ENCODE measurements at places on chromosomes 6 and 20. TPM values are rescaled to one million over a fixed set of nuclear protein-coding genes. Genes with fewer than 3 reads are reported as not detected.

DNA sequence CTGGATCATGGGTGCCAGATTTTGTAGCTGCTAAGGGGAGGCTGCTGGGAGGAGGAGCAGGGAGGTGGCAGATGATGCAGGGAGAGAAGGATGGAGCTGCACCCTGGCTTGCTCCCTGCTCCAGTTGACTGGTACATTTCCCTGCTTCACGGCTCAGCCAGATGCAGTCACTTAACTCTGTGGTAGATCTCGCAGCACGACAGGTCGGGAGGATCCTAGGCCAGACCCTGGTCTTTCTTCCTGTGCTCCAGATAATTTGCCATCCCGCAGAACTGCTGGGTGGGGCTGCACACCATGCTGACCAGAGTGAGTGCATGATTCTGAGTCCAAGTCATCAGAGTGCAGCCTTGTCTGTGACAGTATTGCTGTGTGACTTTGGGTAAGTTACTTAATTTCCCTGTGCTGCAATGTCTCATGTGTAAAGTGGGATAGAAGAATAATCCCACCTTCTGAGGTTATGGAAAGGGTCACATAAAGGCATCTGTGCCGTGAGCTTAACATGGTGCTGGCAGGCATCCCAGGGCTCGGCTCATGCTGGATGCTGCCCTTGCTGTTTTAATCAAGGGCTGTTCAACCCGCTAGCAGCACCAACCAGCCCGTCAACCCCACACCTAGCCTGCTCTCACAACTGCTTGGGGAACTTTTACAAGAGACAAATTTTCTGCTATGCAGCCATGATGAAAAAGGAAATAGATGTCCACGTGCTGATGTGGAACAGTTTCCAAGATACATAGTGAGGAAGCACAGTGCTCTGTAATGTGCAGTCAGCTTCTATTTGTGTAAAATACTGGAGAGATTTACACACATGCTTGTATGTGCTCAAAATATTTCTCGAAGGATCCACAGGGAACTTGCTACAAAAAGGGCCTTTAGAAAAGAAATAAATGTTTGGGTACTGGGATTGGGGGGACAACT, 257.9 kb downstream of the CDH26 start:
- no peak for DNase-seq

DNA sequence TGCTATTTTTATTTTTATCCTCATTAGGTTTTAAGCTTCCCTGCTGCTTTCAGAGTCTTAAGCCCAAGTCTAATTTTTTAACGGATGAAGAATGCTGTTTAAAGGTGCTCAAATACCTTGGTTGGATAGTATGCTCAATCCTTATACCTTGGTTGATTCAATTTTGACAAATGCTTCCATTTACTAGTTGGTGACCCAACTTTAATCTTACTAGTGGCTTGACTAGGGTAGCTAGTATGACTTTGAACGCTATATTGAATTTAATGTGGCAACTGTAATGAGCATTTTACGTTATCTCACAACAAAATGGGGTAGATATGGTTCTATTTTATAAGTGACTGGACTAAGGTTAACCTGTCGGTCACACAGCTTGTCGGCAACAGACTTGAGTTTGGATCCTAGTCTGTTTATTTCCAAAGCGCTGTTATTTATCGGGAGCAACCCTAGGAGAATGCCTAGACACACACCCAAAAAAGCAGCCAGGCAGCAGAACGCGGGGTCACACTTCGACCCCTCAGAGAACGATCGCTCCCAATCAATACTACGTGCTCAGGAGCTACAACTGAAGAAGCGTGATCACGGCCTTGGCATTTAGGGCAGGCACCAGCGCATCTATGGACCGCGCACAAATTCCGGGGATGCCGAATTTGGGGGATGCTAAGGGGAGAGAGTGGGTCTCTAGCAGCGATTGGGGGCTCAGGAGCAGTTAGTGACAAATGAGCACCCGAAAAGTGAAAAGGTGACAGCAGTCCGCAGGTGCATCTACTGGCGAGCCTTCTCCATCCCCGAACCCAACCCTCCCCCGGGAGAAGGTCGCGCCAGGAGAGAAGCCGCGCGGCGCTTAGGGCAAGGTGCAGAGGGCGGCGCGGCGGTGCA, 586 bp upstream of the ALDH5A1 start:
- no peak for DNase-seq

DNA sequence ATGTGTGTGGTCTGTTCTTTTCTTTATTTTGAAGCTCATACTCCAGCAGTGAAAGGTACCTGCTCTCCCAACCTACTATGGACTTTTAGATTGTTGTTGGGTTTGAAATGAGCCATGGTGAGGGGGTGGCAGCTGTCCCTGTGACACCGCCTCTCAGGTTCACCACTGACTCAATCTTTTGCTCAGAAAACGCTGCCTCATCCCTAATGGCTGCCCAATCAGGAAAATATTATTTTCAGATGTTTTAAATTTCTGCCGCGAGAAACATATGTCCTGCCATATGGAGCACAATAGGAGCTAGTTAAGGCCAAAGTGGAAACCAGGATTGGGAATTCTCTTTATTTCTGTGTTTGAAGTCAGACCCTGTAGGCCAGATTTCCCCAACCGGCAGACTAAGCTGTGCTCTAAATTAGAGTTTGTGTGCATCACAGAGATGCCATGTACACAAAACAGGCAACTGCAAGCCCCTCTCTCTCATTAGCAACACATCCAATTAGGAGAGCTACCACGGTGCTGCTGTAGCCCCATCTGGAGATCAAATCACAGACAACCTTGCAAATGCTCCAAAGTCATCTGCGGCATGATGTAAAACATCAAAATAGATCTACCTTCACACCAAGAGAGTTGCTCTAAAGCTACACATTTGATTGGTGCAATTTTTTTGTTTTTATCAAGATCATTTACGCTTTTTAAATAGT, 144.1 kb upstream of the BACH2 start:
- no peak for DNase-seq

DNA sequence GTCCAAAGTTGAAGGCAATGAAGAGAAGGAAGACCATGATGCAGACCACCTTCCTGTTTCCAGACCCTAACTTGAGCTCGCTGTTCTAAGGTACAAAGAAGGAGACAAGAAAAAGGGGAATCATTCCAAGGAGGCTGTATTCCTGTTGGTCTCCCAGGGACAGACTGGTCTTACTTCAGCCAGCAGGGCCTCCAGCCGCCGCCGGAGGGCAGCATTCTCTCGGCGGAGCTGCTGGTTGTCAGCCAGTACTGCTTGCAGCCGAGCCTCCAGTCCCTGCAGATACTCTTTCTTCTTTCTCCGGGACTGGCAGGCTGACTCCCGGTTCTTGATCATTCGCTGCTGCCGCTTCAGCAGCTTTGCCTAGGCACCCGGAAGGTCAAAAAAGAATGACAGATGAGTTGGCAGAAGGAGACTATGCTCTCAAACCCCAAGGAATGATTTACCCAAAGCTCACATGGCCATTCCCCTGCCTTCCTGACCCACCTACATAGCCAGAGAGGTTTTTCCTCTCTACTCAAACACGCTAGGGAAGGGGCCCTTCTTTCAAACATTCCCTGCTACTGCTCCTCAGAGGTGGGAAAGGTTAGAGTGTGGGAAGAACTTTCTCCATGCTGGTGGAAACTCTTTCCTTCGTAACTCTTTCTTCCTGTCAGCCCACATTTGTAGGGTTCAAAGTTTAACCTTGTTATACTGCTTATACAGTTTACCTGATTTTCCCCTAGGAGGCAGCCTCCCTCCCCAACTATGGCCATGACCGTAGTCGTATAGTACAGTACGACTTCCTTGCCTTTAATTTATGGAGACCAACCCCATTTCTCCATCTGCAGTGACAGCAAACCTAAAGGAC, 9.0 kb downstream of the ATF6B start:
- peak; percentile 68 for DNase-seq

- DNase-seq: no peak
Measured at GRCh38 chr20:62507991-62508640, 32.3 kb upstream of the GATA5 start.

DNA sequence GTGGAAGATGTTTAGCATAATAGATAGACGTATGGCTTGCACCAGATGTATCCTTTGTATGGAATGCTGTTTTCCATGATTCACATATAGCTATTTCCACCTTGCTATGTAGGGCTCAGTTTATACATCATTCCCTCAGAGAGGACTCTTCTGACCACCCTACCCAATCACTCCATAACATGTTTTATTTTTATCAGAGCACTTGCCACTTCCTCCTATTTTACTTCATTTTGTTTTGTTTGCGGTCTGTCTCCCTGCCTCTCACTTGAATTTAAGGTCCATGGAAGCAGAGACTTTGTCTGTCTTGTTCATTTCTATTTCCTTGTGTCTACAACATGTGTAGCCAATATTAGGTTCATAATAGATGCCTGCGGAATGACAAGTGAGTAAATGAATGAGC, 266.9 kb upstream of the CITED2 start:
- no peak for DNase-seq

- no peak for DNase-seq
Measured at GRCh38 chr20:50586531-50587232, 76.5 kb downstream of the PTPN1 start.

GRCh38 chr6:71259888-71260604, 28.6 kb upstream of the OGFRL1 start:
- DNase-seq: no peak

LAMA2 gene
- 2.3 TPM for total RNA-seq

RAD21L1 gene
- 0.60 TPM for total RNA-seq
